ENCODE measurements at places on chromosomes 12 and 14. TPM values are rescaled to one million over a fixed set of nuclear protein-coding genes. Genes with fewer than 3 reads are reported as not detected.

Gene AMDHD1
- total RNA-seq: 16.1 TPM

- DNase-seq: no peak
Observed at GRCh38 chr14:53766106-53766505, 190.5 kb downstream of the BMP4 start.

GRCh38 chr12:75892731-75893408, 138.7 kb downstream of the PHLDA1 start:
- DNase-seq: peak; percentile 50

Gene RNASE2
- total RNA-seq: 12.9 TPM

- DNase-seq: no peak
Observed at GRCh38 chr12:26265606-26266005, 70.2 kb downstream of the SSPN start.

DNA sequence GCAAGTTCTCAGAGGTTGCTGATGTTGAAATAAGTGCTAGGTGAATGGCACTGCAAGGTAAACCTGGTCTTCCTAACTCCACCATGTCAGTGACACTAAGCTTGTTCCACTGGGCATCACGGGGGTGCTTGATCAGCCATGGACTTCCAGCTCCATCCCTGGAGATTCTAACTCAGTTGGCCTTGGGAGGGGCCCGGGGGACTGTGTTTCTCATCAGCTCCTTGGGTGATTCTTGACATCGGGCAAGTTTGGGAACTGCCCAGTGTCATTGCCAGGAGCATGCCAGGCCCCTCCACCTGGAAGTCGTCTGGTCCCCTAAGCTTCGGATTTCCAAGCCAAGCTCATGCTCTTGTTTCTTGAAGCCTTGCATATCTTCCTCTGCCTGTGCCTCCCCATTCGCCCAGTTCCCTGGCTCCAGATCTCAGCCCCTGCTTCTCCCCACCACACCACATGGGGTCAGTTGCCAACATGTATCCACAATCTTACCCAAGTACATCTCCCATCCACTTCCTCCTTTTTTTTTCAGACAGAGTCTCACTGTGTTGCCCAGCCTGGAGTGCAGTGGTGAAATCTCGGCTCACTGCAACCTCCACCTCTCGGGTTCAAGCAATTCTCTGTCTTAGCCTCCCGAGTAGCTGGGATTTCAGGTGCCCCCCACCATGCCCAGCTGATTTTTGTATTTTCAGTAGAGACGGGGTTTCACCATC, 30.7 kb upstream of the RFLNA start:
- no peak for DNase-seq

DNA sequence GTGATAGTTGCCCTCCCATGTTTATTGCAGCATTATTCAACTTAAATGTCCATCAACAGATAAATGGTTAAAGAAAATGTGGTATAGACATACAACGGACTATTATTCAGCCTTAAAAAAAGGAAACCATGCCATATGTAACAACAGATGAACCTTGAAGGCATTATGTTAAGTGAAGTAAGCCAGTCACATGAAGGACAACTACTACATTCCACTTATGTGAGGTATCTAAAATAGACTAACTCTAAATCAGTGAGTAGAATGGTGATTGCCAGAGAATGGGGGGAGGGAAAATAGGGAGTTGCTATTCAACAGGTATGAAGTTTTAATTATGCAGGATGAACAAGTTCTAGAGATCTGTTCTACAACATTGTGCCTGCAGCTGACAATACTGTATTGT, 10.1 kb downstream of the PCNX4 start:
- DNase-seq: no peak

GRCh38 chr12:93622485-93622884, 50.0 kb downstream of the SOCS2 start:
- no peak for DNase-seq

DNA sequence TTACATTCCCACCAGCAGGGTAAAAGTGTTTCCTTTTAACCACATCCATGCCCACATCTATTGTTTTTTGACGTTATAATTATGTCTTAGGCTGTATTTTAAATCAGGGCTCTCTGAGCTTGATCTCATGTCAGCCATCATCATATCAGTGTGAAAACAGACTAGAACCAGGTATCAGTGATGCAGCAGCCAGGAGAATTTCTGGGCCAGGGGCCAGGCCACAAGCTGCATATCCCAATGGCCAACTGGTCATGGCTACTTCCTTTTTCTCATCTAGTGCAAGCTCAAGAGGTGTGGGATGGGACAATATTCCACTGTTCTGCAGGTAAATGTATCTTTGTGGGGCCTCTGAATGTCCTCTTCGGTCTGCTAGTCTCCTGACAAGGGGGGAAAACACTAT, 125.1 kb downstream of the CRADD start:
- DNase-seq: no peak

Gene KCNA5
- not detected for total RNA-seq

Gene ANG
- total RNA-seq: 3.6 TPM

- DNase-seq: no peak
Observed at GRCh38 chr14:57051633-57052032, 217.1 kb downstream of the EXOC5 start.

Gene VRTN
- not detected for total RNA-seq

DNA sequence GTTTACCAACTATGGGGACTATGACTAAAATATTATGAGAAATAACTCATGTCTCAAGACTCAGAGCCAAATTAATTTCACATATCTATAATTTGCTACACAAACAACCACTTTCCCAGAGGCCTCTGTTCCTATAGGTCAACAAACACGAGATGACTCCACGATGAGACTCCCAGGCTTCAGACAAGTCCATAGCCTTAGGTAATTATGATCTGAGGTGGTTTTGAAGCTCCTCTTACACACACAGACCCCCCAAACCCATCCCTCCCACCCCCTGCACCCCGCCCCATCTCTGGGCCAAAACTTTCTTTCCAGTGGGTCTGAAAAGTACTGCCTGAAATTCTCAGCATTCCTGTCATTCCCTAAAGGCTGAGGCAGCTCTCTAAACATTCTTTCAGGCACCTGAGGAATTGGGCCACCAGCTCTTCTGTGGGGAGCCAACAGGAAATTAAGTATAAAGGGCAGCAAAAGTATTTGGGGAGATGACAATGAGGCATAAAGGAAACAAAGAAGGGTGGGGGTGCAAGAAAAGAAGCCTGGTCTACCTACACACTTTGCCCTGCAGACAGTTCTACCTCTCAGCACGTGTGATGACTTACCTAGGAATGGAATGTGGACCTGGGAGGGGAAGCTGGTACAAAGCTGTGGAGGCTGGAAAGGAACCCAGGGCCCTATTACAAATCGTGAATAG, 143.6 kb downstream of the PAWR start:
- DNase-seq: no peak

- DNase-seq: no peak
Observed at GRCh38 chr12:124294780-124295341, at the start of gene RFLNA. TSS of gene RFLNA (plus strand) at chr12:124295093. CDS start at chr12:124295430, 337 bp downstream.

GRCh38 chr12:49808686-49809380, 19.4 kb downstream of the NCKAP5L start:
- peak; percentile 30 for DNase-seq

Gene KCNC2
- not detected for total RNA-seq

Gene AREL1
- 33.6 TPM for total RNA-seq

Gene ADCY4
- total RNA-seq: 6.8 TPM

Gene ZNF385A
- 13.2 TPM for total RNA-seq

DNA sequence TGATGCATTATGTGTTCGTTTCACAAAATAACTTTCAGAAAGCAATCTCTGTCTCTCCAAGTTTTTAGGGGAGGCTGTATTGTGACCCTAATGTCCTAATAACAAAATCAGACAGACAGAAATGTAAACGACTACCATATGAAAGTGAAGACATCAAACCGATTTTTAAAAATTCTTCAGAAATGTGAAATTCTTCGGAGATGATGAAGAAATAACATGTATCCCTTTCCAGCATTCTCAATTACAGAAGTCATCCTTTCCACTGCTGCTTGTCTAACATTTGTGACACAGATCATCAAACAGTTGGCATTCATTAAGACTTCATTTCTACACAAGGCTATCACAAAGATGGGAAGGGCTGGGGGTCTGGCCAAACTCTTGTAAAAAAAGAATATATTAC, 41.0 kb downstream of the DMAC2L start:
- no peak for DNase-seq

DNA sequence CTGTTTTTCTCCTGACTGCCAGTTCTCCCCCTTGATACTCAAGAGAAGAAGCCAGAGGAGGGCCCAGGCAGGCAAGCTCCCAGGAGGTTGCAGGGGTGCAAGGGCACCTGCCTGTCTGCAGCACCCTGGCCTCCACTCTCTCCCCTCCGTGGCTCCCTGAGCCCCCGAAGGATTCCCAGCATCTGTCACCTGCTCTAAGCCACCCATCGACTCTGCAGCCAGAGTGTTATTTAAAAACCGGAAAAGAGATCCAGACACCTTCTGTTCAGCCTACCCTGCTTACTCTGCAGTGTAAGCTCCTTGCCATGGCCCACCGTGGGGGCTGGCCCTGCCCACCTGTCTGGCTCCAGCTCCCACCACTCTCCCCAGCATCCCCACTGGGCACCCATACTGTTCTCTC, 121.4 kb downstream of the KSR2 start:
- DNase-seq: no peak

Gene RD3L
- not detected for total RNA-seq

GRCh38 chr14:67004521-67004920, 184.7 kb upstream of the GARIN2 start:
- no peak for DNase-seq

DNA sequence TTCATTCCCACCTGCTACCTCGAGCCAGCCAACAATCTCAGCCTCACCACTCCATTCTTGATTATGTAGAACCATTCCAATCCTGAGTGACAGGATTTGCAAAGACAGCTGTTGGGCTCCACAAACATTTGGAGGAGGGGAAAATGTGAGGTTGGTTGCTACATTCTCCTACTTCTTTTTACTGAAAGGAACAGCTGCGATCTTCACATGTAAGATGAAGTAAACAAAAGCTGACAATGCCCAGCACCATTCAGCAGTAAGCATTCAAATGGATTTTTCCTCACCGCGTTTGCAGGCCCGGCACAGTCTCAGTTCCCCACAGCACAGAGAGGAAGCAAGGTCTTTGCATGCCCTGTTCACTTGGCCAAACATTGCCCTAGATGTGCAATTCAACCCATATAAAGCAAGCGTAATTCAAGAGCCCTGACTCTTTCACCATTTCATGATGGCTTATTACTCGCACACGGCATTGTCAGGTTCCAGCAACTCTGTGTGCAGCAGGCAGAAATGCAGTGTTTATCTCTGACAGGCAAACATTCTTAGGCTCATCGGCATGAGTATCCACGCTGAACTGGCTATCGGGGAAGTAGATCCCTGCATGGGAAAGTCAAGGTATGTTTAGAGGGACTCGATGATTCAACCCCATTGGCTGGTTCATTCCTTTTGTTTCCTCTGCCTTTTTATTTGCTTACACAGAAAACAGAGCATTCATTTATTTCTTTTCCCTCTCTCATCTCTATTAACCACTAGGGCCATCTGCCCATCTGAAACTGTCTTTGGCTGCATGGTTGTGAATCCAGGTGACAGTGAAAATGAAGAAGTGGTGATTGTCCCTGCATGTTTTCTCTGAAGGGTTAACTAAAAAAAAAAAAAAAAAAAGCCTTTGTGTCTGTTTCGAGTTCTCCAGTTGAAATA, 236.1 kb upstream of the PLEKHG7 start:
- no peak for DNase-seq

GRCh38 chr14:49960453-49960852, 67.6 kb downstream of the ARF6 start:
- DNase-seq: no peak

Gene CLEC1A
- total RNA-seq: 2.4 TPM

DNA sequence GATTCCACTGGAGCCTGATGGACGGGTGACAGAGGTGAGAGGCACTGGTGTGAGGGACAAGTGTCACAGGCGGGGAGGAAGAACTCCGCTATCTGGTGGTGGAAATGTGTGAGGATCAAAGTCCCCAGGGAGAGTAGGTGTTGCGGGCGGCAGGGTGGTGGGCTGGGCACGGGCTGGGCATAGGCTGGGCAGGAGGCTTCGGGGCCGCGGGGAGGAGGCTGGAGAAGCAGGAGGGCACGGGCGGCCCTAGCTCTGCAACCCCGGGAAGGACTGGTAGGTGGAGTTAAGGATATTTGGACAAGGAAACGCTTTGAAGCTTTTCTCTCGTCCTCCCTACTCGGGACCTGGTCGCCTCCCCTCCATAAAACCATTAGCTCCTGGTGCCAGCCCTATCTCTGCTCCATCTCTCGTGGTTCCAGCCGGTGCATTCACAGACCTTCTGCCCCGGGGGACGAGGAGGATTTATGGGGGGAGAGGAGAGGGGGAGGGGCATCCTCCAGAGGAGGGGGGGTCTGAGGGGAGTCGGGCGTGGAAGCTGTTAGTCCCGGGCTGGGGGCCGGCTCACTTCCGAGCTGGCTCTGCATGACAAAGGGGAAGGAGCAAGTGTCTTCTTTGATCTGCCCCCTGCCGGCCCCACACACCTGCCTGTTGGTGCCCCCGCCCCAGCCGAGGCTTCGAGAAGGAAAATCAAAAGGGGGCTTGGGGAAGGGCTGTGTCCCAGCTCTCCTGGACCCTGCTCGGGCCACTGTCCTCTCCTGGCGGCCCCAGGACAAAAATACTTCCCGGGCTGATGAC, 504 bp downstream of the WNT5B start:
- no peak for DNase-seq

DNA sequence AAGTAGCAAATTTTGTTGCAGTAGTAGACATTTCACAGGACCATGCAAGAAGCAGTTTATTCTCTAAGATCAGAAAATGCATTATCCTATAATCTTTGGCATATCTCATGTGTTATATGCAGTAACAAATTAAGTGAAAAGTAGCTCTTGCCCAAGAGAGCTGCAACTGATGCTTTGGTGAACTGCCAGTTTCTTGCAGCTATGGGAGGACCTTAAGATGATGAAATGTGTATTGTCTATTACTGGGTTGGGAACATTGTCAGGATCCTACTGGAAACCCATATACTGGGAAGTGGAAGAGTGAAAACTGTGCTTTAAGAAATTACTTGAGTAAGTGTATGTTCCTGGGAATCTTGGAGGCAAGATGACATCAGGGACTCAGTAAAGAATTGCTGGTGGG, 238.8 kb downstream of the DACT1 start:
- no peak for DNase-seq

- no peak for DNase-seq
Observed at GRCh38 chr12:56358836-56359532, 923 bp downstream of the STAT2 start.

Gene GZMH
- not detected for total RNA-seq

GRCh38 chr12:98149270-98149669, 366.1 kb upstream of the TMPO start:
- no peak for DNase-seq

Gene PMCH
- not detected for total RNA-seq

GRCh38 chr14:88879022-88879421, 54.6 kb downstream of the TTC8 start:
- no peak for DNase-seq

Gene C12orf54
- 0.76 TPM for total RNA-seq

DNA sequence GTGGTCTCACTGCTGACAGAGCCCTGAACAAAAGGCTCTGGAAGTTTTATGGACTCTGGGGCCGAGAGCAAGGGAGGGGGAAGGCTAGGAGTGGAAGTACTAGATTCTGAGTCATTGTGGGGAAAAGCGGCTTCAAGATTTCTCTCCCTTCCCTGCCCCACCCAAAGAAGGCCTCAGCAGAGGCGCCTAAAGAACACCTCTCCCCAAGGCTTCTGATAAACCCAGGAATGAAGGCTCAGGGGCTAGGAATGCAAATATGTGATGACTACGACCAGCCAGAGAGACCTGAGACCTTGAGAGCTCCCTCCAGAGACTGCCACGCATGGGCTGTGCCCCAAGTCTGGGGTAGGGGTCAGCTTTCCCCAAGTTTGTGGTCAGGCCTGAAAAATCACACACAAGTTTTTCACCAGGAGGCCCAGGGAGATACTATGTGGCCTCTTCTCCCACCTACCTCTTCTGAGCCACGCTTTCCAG, 130.7 kb upstream of the HIF1A start:
- DNase-seq: no peak

- no peak for DNase-seq
Observed at GRCh38 chr12:121379945-121380344, 20.0 kb upstream of the RNF34 start.
